ENCODE measurements at places on chromosomes 1 and 21.

- DNase-seq = no peak
Measured at GRCh38 chr1:43337588-43337987, at the start of gene MPL. TSS of gene MPL (plus strand) at chr1:43337818. CDS start at chr1:43337849, 31 bp downstream.

DNA sequence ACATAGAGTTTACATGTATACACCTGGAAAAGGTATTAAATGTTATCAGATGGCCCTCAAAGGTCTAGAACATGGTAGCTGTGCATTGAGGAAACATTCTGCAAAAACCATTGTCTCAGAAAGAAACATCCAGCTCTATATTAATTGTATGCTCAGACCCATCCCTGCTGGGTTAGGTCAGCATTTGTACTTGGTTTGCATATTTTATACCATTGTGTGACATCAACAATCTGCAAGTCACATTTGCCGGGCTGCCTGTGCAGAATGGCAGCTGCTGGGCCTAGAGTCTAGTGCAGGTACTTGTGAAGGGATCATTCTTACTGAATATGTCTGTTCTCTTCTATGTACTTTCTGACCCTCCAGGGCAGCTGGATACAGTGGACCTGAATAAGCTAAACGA, 43.9 kb upstream of the LAMC2 start:
- DNase-seq = no peak

DNA sequence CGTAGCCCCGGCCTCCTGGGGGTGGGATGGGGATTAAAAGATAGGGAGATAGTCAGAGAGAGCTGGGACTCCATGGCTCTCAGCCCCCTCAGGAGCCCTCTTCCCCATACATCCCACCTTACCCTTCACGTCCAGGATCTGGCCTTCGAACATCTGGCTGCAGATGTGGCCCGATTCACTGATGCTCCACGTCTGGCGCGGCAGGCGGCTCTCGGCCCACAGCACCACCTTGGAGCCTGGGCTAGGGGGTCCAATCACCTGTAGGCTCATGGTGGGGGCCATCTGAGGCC, 4.2 kb downstream of the CD52 start:
- no peak for DNase-seq

- no peak for DNase-seq
Measured at GRCh38 chr1:204927673-204928641, 57.3 kb downstream of the NFASC start.

GRCh38 chr1:218466341-218467010, 121.3 kb downstream of the TGFB2 start:
- DNase-seq = no peak

GRCh38 chr1:36419140-36419539, 21.4 kb upstream of the LSM10 start:
- DNase-seq = no peak

DNA sequence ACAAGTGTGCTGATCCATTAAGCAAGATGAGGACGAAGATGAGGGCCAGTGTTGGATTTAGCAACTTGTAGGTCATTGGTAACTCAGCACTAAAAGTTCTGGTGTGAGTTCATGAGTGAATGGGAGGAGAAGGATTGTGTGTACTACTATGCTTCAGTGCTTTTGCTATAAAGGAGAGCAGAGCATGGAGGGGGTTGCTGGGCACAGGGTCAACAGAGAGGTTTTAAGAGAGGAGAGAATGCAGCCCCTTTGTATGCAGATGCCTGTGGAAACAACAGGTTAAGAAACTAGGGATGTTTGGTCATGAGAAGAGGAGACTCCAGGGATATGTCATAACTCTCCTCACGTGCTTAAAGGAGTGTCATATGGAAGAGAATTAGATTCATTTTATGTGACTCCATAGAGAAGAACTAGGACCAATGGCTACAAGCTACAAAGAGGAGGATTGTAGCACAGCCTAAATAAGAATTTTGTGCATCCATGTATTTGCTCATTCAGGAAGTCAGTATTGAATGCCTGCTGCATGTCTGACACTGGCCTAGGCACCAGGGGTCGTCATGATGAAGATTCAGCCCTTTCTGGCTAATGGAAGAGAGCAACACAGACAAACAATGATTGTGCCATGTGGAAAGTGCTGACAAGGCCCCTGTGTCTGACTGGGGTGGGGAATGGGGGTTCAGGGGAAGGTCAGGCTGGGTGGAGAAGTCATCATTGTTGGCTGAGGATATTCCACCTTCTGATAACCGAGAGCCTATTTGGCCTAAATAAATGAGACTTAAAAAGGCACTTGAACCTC, 53.5 kb downstream of the KIRREL1 start:
- no peak for DNase-seq

DNA sequence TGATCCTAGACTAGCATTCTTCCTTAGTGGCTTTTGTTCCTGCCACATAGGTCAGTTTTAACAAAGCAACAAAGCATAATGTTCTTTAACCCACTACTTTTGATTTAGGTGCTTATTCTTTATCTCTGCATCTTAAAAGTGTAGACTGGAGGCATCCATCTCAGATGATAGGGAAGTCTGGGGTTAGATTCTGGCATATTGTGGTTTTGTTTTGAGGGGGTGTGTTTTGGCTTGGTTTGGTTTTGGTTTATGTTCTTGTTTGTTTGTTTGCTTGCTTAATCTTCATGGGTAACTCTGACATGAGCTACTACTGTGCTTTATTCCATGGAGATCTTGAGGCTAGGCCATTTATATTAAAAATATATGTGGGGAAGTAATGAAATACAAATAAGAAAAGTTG, 40.3 kb upstream of the MYOCOS start:
- DNase-seq = no peak

DNA sequence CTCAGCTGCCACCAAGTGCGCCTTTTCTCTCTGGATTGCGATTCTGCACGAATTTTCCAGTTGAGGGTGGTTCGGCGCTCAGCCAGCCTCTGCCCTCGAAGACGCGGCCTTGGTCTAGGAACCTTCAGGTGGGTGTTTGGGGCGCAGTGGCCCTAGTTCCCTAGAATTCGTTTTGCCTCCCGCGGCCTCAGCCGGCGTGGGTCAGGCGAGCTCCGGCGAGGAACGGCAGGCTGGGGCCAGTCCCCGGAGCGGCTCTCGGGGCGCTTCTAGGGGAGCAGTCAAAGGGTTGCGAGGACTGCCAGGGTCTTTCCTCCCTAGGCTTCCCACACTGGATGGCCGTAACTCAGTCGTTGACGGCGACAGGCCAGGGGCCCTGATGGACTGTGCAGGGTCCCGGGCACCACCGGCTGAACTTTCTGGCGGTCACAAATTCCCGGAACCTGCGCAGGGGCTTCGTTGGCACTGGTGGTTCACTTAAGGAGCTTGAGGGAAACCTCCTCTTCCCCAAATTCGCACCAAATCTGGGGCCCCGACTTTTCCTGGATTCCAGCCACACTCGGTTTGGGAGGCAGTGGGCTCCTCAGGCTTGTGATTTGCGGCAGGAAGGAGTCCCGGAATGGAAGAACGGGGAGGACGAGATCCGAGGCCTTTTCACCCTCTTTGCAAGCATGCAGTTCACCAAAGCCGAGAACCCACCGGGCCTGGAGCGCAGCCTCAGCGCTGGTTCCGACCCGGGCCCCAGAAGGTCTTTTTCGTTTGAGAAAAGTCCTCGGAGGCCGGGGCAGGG, 1.2 kb downstream of the DMBX1 start:
- no peak for DNase-seq

DNA sequence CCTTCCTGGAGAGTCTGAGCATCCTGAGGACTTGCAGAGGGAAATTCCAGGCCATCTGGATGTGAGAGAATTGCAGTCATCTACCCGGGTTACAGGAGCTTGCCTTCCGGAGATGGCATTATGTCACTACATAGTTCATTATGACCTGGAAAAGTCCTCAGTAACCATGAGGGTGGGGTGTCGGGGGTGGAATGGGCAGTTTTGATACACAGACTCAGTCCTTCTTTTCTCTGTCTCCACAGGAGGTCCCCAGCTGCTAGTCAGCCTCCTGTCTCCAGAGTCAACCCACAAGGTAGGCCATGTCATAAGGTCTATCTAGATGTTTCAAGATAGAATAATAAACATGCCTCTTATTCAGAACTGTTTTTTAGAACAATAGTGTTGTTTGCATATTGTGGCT, 268.2 kb upstream of the SGIP1 start:
- DNase-seq = no peak

GRCh38 chr1:65072845-65073244, 75.2 kb upstream of the AK4 start:
- DNase-seq = no peak

DNA sequence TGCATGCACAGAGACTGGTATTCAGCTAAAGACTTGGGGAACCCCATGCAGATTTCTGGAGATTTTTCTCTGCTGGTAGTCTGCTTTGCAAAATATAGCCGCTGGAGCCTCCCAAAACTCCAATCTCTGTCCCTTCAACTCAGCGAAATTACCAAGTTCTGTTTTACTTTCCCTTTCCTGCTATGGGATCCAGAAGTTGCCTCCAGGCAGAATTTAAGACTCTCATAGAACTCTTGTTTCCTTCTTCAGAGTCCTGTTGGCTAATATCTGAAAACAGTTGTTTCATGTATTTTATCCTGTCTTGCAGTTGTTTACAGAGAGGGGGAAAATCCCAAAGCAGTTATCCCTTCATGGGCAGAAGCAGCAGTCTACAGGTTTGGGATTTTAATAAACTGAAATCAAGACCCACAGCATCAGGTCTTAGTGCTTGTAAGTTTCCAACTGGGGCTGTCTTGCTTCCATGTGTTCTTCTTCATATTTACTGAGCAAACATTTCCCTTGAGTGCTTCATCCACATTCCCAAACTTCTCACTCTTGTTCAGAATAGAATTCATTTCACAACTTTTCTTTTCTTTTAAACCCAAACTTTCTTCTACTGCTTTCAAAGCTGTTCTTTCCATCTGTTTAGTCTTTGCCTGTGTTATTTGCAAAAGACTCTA, 221.3 kb upstream of the DMRTA2 start:
- DNase-seq = no peak

DNA sequence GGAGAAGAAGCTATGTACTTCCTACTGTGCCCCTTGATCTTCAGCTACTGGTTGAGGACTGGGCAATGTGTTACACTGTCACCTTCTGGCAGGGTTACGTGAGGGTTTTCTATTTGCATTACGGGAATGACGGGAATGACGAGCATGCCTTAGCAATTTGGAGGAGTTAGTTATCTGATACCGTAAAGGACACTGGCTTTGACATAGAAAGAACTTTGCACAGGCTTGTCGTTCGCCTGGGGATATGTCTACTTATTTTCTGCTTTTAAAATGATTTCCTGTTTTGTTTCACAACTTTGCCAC, 19.8 kb upstream of the ACBD6 start:
- no peak for DNase-seq

DNA sequence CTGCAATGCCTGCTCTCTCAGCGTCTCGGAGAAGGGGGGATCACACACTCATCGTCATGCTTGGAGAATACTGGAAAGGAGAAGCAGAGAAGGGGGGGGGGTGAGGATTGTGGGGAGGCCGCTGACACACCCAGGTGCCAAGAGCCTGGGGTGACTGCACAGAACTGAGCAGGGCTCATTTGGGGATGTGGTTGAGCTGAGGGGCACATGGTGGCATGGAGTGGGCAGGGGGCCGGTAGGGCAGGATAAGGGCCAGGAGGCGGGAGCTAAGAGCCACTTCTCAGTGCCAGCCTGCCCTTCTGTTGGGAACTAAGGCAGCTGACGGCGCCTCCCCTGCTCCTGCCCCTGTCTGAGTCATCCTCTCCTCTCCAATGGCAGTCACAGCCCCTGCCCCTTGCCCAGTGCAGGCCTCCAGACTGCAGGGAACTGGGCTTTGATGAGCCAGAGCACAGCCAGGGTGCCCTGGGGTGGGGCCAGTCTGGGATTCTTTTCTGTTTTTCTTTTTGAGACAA, 27.2 kb downstream of the MRPL37 start:
- peak; percentile 83 for DNase-seq

- DNase-seq = no peak
Measured at GRCh38 chr21:37561941-37562919, 195.7 kb downstream of the DYRK1A start.

- DNase-seq = no peak
Measured at GRCh38 chr1:47229031-47229885, 2.8 kb downstream of the TAL1 start.

- no peak for DNase-seq
Measured at GRCh38 chr1:235617808-235618207, 31.8 kb downstream of the GNG4 start.

GRCh38 chr21:25564349-25564948, 42.8 kb downstream of the MRPL39 start:
- no peak for DNase-seq

DNA sequence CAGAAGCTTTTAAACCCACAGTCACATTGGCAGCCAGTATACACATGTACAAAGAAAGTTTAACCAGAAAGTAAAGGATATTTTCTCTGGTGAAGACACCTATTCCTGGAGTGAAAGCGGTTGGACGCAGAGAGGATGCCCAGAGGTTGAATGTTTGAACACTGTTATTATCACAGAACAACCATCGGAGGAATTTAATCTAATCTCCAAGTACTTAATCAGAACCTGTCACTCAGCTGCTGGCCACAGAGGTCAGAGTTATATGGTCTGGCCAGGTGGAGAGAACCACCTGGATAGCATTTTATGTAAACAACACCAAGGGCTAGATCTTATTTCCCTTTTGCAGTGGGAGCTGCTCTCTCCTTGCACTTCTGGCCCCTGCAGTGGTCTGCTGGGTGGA, 29.4 kb downstream of the SPATA46 start:
- no peak for DNase-seq

- peak; percentile 24 for DNase-seq
Measured at GRCh38 chr1:154809436-154810413, 60.4 kb downstream of the KCNN3 start.

DNA sequence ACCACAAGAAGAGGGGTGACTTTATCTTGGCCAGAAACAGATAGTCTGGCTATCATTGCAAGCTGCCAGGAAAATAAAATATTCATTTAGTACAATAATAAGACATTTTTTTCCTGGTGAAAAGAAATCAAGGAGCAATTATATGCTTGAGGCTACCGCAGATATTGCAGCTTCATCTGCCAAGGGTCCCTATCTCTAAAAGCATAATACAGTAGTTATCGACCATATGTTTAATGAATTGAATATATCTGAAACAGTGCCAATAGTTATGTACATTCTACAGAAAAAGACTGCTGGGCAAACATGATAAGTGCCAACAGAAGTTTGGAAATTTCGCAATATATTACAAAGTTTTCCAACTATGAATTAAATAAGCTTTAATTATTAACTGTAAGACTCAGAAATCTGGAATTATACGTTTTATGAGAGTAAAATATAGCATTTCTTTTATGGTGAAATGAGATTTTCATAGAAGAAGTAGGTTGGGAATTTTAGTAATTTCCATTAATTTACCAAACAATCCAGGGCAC, 561.1 kb upstream of the ZP4 start:
- no peak for DNase-seq

- DNase-seq = peak; percentile 22
Measured at GRCh38 chr1:167221126-167221737, 546 bp downstream of the POU2F1 start.

- DNase-seq = peak; percentile 40
Measured at GRCh38 chr1:182050481-182051448, 10.7 kb downstream of the ZNF648 start.

- DNase-seq = no peak
Measured at GRCh38 chr21:45539046-45539795, 3.0 kb downstream of the SLC19A1 start.

GRCh38 chr1:229642376-229642775, 16.3 kb downstream of the URB2 start:
- DNase-seq = no peak
